Naive thymus-derived CD4-positive, alpha-beta T cell (primary cell): ENCODE measurements at places on chromosomes 2 and 18. TPM values are rescaled to one million over a fixed set of nuclear protein-coding genes. Genes with fewer than 3 reads are reported as not detected.

DNA sequence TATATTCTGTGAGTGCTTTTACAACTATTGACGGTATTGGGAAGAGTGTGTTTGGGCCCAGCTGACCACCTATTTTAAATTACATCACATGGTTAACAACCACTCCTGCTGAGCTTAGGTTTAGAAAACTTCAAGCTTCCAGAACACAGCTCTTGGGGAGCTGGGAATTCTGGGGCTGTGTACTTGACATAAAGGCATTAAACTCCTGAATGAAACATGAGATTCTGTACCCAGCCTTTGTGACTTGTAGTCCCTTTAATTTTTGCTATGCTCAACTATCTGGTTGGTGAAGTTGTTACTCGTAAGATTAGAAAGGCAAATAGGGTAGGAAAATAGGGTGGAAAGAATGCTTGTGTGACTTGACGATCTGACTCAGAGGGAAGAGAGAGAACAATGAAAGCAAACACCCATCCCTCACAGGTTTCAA is 66.9 kb downstream of the LTBP1 start:
- no peaks in the 10 kb centered on the region for H3K4me1 ChIP-seq
- no peaks in the 10 kb centered on the region for H3K36me3 ChIP-seq
- no peaks in the 10 kb centered on the region for H3K27me3 ChIP-seq

Gene TUBB8B
- not detected for total RNA-seq

DNA sequence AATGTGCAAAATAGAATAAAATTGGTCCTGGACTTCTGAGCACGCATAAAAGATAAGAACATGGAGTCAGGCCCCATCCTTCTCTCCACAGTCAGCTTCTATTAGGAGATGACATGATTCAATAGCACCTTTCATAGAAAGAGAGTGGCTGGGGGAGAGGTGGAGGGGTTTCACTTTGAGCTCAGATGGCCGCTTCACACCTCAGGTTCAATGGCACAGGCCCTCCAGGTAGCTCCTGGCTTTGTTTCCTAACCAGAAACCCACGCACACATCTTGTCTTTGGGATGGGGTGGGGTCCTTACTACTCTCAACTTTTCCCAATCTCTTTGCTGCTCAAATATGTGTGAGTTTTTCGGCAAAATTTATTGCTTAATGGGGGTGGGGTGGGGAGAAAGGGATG is 332.3 kb downstream of the CLIP4 start:
- no peak overlapping the region for H3K27ac ChIP-seq
- H3K27me3 ChIP-seq, result no peaks in the 10 kb centered on the region
- no peaks in the 10 kb centered on the region for H3K4me1 ChIP-seq
- no peak overlapping the region for H3K4me3 ChIP-seq

- H3K4me1 ChIP-seq, result no peaks in the 10 kb centered on the region
- H3K4me3 ChIP-seq, result no peak overlapping the region
- H3K36me3 ChIP-seq, result no peaks in the 10 kb centered on the region
- H3K27me3 ChIP-seq, result no peaks in the 10 kb centered on the region
- H3K27ac ChIP-seq, result no peak overlapping the region
Observed at GRCh38 chr2:218435003-218435982, 16.4 kb downstream of the VIL1 start.

Gene MAP3K19
- not detected in 2 replicates for total RNA-seq

DNA sequence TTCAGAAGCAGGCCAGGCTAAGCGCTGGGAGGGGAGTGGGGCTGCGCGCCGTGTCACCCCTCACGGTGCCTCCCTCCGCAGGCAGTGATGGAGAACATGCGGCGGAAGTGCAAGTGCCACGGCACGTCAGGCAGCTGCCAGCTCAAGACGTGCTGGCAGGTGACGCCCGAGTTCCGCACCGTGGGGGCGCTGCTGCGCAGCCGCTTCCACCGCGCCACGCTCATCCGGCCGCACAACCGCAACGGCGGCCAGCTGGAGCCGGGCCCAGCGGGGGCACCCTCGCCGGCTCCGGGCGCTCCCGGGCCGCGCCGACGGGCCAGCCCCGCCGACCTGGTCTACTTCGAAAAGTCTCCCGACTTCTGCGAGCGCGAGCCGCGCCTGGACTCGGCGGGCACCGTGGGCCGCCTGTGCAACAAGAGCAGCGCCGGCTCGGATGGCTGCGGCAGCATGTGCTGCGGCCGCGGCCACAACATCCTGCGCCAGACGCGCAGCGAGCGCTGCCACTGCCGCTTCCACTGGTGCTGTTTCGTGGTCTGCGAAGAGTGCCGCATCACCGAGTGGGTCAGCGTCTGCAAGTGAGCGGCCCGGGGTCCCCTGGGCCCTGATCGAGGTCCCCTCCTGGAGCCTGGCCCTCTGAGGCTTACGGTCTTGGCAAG is 12.2 kb downstream of the WNT10A start:
- no peaks in the 10 kb centered on the region for H3K36me3 ChIP-seq
- peak overlapping the region; percentile 89 for H3K27ac ChIP-seq
- H3K4me3 ChIP-seq, result peak overlapping the region; percentile 48
- peak; percentile 93 for DNase-seq

DNA sequence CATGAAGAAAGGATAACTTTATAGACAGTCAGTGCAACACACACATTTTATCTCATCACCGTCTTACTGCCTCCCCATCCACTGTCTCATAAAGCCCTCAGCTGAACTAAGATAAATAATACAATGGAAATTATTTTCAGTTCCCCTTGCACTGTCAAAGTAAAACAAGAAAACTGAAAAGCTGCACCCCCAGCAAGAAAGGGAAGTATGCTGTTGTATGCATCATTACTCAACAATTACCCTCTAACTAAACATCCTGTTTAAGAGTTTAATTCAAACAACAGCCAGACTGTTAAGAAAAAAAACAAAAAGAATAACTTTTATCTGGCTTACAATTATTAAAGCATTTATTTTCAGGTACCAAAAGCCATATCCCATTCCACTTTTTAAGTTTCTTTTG is 25.0 kb downstream of the MPPE1 start:
- H3K4me3 ChIP-seq, result no peak overlapping the region
- no peak overlapping the region for H3K27ac ChIP-seq
- H3K4me1 ChIP-seq, result no peaks in the 10 kb centered on the region
- H3K27me3 ChIP-seq, result no peaks in the 10 kb centered on the region
- DNase-seq, result no peak

Gene TDRD15
- not detected for total RNA-seq

- H3K4me3 ChIP-seq, result no peak overlapping the region
- peaks cover 4% of the 10 kb centered on the region for H3K36me3 ChIP-seq
- no peak for DNase-seq
Observed at GRCh38 chr18:195651-196050, 37.3 kb downstream of the USP14 start.

GRCh38 chr18:10015941-10016819 is 102.4 kb downstream of the VAPA start:
- no peaks in the 10 kb centered on the region for H3K27me3 ChIP-seq
- DNase-seq, result no peak
- no peak overlapping the region for H3K27ac ChIP-seq
- H3K4me1 ChIP-seq, result no peaks in the 10 kb centered on the region
- no peak overlapping the region for H3K4me3 ChIP-seq

- H3K4me3 ChIP-seq, result no peak overlapping the region
- H3K4me1 ChIP-seq, result no peaks in the 10 kb centered on the region
- H3K27me3 ChIP-seq, result no peaks in the 10 kb centered on the region
- no peak overlapping the region for H3K27ac ChIP-seq
- DNase-seq, result no peak
- no peaks in the 10 kb centered on the region for H3K36me3 ChIP-seq
Observed at GRCh38 chr2:2096803-2097464, 234.1 kb downstream of the MYT1L start.

GRCh38 chr18:59459369-59460071 is 100.5 kb upstream of the LMAN1 start:
- no peaks in the 10 kb centered on the region for H3K27me3 ChIP-seq
- no peak overlapping the region for H3K4me3 ChIP-seq
- H3K4me1 ChIP-seq, result no peaks in the 10 kb centered on the region
- no peak overlapping the region for H3K27ac ChIP-seq
- no peaks in the 10 kb centered on the region for H3K36me3 ChIP-seq

DNA sequence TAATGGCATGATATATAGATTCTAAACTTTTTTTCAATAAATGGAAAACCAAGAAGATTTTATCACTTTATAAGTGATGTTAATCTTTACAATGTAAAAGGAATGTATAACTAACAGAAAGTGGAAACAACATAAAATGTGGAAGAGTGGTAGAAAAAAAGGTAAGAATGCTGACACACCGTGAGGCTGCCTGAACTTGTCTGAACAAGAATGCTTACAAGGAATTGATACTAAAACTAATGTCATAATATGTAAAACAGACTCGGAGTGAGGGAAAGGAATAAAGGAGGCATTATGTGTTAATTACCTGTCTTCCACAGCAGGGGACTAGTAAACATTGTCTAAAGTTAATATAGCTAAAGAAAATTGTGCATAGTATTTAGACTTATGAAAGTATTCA is 958.8 kb upstream of the TMEFF2 start:
- H3K36me3 ChIP-seq, result no peaks in the 10 kb centered on the region
- H3K4me3 ChIP-seq, result no peak overlapping the region
- no peaks in the 10 kb centered on the region for H3K4me1 ChIP-seq
- H3K27ac ChIP-seq, result no peak overlapping the region
- DNase-seq, result no peak

Gene FAM110C
- total RNA-seq, result 1.5 and 2.4 TPM in 2 replicates

Gene GKN2
- total RNA-seq, result not detected in 2 replicates

DNA sequence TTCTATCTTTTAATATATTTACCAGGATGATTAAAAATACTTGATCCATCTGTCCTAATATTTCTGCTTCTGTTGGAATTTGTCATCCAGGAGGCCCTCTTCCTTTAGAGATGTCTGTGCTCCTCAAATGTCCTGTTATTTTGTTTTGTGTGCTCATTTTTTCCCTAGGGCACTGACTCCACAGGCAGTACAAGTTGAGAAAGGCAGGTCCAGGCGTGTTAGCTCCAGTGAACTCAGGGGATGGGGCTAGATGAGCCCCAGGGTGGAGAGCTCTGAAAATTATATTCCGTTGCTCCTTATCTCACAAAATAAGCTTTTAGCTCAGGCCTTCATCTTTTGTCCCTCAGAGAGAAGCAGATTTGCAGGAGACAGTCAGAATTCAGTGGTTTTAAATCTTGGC is 105.7 kb downstream of the SLC4A3 start:
- no peak overlapping the region for H3K27ac ChIP-seq
- H3K36me3 ChIP-seq, result no peaks in the 10 kb centered on the region
- DNase-seq, result no peak
- no peak overlapping the region for H3K4me3 ChIP-seq
- no peaks in the 10 kb centered on the region for H3K4me1 ChIP-seq
- peaks cover 3% of the 10 kb centered on the region for H3K27me3 ChIP-seq

DNA sequence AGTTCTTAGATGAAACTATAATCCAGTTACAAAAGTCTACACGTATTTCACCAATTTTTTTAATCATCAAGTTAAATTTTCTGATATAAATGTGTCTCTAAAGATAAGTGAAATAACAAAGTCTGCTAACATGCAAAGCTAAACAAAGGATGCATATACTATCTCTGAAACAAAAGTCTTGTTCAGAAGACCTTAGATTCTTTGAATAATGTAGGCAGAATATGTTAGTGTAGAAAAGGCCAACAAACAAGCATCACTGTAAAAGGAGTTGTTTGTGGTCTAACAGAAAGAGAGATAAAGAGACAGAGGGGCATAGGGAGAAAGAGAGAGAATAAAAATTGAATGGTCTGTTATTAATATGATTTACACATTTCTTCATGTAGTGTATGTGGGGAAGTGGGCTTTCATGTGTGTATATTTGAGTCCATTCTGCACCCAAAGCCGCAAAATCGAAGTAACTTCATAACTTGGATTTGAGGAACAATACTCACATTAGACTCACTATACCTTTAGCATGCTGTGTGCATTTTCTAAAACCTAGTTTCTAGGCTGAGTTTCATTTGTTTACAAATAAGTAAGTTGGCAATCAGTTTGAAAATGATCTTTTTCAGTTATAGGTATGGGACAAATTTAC is 734.8 kb upstream of the REG3G start:
- DNase-seq, result no peak
- no peak overlapping the region for H3K27ac ChIP-seq
- no peaks in the 10 kb centered on the region for H3K36me3 ChIP-seq
- no peak overlapping the region for H3K4me3 ChIP-seq

- H3K4me1 ChIP-seq, result no peaks in the 10 kb centered on the region
- no peak for DNase-seq
- H3K36me3 ChIP-seq, result no peaks in the 10 kb centered on the region
- H3K27ac ChIP-seq, result no peak overlapping the region
- no peaks in the 10 kb centered on the region for H3K27me3 ChIP-seq
- no peak overlapping the region for H3K4me3 ChIP-seq
Observed at GRCh38 chr2:146721486-146721885, 1123.3 kb upstream of the ACVR2A start.

DNA sequence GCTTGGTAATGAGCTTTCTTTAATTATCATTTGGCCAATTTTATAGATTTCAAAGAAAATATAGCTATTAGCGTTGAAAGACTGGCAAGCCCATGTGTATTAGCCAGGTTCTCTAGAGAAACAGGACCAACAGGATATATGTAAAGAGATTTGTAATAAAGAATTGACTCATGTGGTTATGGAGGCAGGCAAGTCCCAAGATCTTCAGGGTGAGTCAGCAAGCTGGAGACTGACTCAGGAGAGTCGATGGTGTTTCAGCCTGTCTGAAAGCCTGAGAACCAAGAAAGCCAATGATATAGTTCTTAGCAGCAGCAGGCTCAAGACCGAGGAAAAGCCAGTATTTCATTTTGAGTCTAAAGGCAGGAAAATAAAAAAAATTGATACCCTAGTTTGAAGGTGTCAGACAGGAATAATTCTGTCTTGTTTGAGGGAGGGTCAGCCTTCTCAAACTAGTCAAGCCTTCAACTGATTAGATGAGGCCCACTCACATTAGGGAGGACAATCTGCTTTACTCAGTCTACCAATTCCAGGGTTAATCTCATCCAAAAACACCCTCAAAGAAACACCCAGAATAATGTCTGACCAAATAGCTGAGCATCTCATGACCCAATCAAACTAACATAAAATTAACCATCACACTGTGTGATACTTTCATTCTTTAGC is 78.3 kb upstream of the CRIM1 start:
- no peaks in the 10 kb centered on the region for H3K27me3 ChIP-seq
- DNase-seq, result no peak
- H3K36me3 ChIP-seq, result no peaks in the 10 kb centered on the region
- H3K27ac ChIP-seq, result no peak overlapping the region

Gene ASPRV1
- total RNA-seq, result 2.4 TPM

DNA sequence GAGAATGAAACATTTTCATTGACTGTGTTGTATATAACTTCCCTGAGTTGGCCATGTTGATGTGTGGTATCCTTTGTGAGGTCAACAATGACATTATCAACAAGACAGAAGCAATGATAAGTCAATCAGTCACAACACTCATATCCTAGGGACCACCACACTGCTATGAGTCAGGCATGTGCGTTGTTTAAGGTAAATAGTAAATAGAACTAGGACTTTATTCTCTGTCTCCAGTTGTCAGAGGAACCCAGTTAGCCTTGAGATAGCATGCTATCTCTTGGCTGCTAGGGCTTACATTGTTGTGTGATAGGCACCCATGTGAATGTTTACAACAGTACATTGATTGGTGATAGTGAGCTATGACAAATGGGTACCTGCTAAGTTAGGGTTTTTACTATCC is 37.3 kb downstream of the GPD2 start:
- no peak overlapping the region for H3K27ac ChIP-seq
- no peaks in the 10 kb centered on the region for H3K36me3 ChIP-seq
- no peaks in the 10 kb centered on the region for H3K27me3 ChIP-seq
- no peak for DNase-seq
- peaks cover 16% of the 10 kb centered on the region for H3K4me1 ChIP-seq
